HS-27A (cell line): ENCODE measurements at places on chromosomes 16 and 17.
A peak's percentile ranks its signal among the peaks of the same experiment; 100 is the strongest.

DNA sequence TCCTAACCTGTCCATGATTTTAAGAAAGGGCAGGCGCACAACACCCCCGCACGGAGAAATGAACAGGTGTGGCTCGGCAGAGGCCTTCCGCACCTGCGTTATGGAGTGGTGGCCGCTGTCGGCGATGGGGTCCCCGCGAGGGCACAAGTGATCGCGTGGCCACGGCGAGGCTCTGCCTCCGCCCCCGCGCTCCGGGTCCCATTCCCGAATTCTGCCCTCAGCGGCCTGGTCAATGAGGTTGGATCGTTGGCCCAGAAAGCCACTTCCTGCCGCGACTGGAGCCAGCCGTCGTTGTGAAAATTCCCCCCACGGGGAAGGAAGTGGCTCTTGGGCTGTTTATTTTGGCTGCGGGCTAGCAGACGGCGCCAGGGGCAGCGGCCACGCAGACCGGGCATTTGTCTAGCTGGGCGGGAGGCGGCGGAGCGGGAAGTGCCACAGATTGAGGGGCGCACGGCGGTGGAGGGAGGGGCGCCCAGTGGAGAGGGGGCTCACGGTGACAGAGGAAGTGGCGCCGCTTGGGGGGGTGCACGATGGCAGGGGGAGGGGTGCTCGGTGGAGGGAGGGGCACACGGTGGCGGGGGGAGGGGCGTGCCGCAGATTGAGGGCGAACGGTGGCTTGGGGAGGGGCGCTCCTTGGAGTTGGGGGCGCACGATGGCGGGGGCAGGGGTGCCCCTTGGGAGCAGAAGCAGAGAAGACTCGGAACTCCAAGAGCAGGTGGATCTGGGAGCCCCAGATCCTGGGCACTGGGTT, 25.0 kb downstream of the MRC2 start:
- DNase-seq: no peak

DNA sequence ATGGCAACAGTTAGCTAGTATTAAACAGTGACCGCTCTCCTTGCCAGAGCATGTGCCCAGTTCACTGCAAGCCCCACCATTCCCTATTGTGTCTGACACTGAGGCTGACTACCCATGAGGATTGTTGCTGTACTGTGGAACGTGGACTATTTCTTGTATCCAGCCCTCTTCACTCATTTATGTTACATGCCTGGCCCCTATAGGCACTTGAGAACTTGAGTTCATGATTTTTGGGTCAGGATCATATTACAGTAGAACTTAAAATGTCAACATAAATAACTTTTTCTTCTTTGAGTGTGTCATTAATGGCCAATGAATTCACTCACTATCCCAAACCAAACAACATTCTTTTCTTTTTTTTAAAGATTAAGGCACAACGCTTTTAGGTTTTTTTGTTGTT, 55.7 kb downstream of the LYRM1 start:
- DNase-seq: no peak

- DNase-seq: no peak
Observed at GRCh38 chr17:14211801-14212200, 24.9 kb downstream of the CDRT15 start.

GRCh38 chr17:57507828-57508227, 237.3 kb downstream of the CCDC182 start:
- no peak for DNase-seq

DNA sequence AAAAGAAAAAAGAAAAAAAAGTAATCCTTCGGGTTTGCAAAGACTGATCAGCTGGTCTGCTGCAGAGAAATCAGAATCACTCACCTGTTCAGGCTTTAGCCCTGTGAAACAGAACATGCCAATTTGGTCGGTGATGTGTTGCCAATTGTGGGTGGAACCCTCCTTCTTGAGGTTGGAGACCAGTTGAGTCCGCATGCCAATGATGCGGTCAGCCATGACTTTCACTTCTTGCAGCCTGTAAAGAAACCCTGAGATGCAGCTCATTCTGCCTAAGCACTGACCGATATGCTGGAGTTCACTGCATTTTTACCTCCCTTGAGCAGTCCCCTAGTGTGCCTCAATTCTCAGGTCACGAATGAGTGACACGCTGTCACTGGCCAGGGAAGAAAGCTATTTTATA, 24.8 kb upstream of the SLC38A7 start:
- DNase-seq: no peak

DNA sequence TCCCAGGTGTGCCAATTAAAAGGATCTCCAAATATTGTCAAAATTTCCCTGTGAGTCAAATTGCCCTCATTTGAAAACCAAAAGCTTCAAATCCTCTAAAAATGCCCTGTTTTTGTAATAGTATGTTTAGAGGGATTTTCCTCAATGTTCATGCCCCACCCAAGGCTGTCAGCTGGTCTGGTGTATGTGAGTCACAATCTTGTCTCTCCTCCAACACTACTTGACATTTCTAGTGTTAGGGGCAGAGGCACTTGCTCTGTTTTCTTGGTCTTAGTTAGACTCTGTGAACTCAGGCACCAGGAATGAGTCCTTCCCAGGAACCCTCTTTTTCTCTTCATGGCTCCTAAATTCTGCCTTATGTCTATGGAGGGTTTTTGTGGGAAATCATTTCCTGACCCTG, 634.8 kb downstream of the KCNJ2 start:
- DNase-seq: no peak

GRCh38 chr16:11015076-11015475, 70.7 kb downstream of the CLEC16A start:
- no peak for DNase-seq

DNA sequence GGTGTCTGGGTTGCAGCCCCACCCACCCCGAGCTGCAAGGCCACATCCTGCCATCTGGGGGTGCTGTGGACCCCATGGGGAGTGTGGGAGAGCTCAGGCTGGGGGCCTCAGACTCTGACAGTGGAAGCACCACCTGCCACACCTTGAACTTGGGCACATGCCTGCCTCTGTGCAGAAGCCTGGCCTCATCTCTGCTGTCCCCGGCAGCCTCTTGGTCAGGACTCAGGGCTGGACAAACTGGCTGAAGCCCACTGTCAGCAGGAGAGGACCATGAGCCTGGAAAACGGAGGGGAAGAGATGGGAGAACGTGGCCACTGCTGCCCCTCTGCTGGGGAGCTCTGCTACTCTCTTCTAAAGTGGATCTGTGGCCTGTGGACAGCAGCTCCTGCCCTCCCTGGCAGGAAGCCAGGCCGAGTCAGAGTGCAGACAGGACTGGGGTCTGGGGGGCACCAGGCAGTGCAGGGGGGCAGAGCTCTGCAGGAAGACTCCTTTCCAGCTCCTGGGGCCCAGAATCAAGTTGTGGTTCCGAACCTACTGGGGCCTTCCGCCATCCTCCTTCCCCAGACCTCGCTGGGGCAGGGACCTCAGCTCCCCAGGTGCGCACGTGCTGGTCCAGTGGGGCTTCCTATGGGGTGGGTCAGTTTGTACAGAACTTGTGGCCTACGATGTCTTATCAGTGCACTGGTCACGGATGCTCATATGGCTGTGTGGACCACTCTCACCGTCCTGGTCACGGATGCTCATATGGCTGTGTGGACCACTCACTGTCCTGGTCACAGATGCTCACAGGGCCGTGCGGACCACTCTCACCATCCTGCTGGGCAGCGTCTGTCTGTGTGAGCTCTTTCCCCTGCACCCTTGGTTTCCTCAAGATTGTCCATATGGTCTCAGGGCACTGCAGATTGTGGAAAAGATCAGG, 207.7 kb downstream of the LAT start:
- no peak for DNase-seq

GRCh38 chr17:64992325-64992802, 64.2 kb downstream of the GNA13 start:
- no peak for DNase-seq

GRCh38 chr16:57648581-57649442, 19.3 kb upstream of the ADGRG3 start:
- peak; percentile 49 for DNase-seq

- DNase-seq: no peak
Observed at GRCh38 chr16:86034421-86034919, 135.5 kb downstream of the IRF8 start.

DNA sequence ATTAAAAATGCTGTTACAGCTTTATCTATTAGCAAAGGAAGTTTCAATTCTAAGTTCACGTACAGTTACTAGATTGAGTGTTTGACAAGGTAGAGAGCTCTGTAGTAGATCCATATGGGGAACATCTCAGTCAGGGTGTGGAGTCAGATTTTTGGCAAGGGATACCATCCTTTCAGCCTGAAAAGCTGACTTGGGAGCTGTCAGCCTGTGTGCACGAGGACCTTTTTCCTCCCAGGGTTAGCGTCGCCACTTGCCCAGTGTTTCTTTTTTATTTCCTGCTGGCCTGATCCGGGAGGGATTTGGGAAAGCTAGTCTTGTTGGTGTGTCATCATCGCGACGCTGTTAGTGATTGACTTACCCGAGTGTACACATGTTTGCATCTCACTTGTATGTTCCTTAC, 29.5 kb downstream of the WWOX start:
- DNase-seq: no peak

GRCh38 chr17:81020767-81021497, 14.0 kb upstream of the BAIAP2 start:
- DNase-seq: no peak

DNA sequence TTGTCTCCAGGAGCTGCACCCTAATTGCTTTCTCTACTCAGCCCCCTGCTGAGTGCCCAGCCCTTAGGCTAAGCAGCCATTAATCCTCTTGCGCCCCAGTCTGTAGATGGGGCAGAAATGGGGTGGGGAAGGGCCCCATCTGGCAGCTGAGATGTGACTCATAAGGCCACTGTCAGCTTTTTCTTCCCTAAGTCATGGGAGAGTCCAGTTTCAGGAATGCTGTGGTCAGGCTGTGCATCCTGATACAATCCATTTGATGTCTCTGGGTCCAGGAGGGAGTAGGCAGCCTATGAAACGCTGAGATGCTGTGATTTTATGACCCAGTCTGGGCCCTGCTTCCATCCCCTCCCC, 12.3 kb downstream of the PLXDC1 start:
- DNase-seq: peak; percentile 64
